AG04450 (cell line): ENCODE measurements at places on chromosomes 16 and 17. TPM values are rescaled to one million over a fixed set of nuclear protein-coding genes. Genes with fewer than 3 reads are reported as not detected.

SLC5A11 gene
- polyA plus RNA-seq: not detected in 2 replicates

DNA sequence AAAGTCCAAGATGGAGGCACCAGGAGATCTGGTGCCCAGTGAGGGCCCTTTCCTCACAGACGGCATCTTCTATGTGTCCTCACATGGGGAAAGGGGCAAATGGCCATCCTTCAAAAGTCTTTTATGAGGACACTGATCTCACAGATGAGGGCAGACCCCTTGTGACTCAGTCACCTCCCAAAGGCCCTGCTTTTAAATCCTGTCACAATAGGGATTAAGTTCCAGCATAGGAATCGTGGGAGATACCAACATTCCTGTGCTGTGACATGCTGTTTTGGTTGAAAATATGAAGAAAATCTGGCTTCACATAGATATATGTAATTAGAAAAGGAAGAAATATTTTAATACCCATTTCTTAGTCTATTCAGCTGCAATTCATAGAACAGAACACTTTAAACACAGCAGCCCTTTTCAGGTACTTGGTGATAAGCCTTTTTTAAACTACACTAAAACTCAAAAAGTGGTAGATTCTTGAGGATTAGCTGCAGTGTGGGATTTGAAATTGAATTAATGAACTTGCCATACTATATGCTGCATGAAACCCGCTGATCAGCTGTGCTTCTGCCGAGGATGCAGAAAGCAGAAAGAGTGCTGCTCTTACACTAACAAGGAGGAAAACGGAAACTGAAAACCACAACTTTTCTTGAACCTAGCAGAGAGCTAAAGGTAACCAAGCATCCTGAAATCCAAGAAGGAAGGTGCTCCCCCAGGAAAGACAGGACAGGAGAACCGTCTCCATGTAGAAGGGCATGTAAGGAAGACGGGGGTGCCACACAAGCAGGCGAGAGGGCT lies 32.7 kb downstream of the VPS53 start:
- no peak for DNase-seq

DNA sequence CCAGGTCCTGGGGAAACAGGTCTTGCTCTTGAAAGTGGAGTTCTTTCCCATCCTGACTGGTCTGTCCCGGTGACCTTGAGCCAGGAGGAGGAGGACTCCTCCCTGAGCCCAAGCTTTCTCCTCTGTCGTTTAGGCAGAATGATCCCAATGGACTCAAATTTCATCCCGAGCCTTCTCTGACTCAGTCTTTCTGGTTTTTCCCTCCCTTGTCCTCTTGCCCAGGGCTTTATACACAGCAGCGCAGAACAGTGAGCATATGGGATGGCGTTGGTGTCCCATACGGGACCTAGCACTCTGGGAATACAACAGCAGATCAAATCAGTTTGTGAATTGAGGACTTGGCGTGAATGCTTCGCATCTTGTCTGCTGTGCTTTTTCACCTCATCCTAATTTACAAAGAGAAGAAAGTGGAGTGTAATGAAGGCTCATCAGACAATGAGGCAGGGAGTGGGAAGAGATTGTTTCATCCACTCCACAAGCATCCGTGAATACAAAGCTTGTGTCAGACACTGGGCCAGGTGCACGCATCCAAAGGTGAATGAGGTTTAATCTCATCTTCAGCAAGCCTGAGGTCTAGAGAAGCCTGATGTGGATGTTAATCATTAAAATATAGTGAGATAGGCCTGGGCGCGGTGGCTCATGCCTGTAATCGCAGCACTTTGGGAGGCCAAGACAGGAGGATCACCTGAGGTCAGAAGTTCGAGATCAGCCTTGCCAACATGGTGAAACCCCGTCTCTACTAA lies 1.1 kb upstream of the XYLT1 start:
- DNase-seq: no peak

- DNase-seq: no peak
Measured at GRCh38 chr16:46788891-46789474, 40.8 kb upstream of the MYLK3 start.

GRCh38 chr17:74442291-74442669 lies 10.4 kb downstream of the GPRC5C start:
- no peak for DNase-seq
